ENCODE measurements at places on chromosomes 3 and 15.
A peak's percentile ranks its signal among the peaks of the same experiment; 100 is the strongest.

GRCh38 chr3:190260301-190260700, 61.9 kb downstream of the CLDN1 start:
- DNase-seq: no peak

GRCh38 chr15:57943754-57944420, 121.6 kb downstream of the ALDH1A2 start:
- DNase-seq: no peak

- no peak for DNase-seq
Measured at GRCh38 chr3:165642761-165643420, 194.3 kb downstream of the BCHE start.

GRCh38 chr15:67085237-67085817, 19.9 kb downstream of the SMAD3 start:
- DNase-seq: no peak

DNA sequence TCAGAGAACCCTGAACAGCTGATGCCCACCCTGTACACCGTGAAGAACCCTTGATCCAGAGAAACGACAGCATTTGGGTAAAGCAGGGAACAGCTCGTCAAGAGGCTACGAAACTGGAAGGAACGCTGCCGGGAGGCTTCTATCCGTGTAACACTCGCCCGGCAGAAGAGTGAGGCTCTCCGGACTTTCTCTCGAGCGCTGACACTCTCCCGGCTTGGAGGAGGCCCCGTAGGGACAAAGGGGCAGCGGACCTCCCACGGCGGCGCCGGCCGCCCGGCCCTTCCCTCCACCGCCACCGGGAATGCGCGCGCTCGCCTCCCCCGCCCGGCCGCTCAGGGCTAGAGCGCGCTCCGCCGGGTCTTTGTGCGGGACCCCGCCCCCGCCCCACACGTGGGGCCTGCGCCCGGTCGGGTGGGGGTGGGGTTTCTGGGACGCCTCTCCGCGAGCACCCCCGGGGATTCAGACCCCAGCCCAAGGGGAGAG, 1.7 kb downstream of the HYAL2 start:
- DNase-seq: peak; percentile 40

- DNase-seq: no peak
Measured at GRCh38 chr3:182583545-182583944, 209.8 kb upstream of the ATP11B start.

DNA sequence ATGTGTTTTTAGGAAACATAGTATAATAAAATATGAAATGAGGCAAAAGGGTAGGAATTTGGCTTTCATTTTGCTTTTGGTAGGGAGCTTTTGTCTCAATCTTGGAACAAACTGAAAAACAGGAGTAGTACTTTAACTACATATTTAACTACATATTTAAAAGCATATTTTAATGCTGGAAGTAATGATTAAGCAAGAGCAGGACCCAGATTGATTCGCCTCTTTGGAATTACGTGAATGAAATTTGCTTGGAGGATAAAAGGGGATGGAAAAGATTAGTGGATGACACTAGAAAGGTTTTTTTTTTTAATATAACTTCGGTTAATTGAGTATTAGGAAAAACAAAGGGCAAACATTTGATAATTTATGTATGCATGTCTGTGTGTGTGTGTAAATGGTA, 11.2 kb upstream of the TMEM212 start:
- DNase-seq: no peak

GRCh38 chr3:178778589-178778988, 242.4 kb downstream of the KCNMB2 start:
- DNase-seq: no peak

- DNase-seq: no peak
Measured at GRCh38 chr15:60364612-60364924, 33.2 kb downstream of the ANXA2 start.

GRCh38 chr3:194962056-194962455, 276.4 kb downstream of the FAM43A start:
- DNase-seq: no peak

DNA sequence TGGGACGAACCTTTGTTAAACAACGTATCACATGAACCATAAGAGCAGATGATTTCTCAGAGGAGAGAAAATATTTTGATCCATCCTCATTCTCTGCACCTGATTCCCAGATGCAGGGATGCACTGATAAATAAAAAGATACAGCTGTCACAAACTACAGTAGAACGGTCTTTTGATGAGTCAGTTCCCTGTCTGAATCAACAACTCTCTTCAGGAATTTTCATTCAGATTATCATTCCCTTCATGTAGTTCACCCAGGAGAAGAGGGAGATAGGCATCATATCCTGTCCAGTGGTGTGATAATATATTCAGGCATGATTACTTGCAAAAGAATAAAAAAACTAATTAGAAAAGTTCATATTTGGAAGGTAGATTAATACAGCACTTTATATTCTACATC, 521.5 kb downstream of the PYDC2 start:
- DNase-seq: no peak

DNA sequence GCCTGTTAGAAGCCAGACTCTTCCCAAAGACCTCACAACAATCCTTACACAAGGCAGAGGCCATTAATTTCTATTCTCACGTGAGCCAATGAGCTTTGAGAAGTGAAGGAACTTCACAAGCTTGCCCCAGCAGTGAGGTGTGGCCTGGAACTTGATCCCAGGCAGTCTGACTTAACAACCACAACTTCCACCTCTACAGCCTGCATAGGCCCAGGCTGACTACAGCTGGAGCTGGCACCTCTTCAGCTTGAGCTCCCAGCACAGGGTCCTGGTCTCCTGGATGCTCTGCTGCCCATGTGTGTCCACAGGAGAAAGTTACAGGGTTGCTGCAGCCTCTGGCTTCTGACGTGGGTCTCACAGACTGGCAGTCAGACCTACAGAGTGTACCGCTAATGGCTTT, 111.0 kb downstream of the ERC2 start:
- no peak for DNase-seq

- DNase-seq: no peak
Measured at GRCh38 chr3:64259636-64260035, 34.4 kb upstream of the PRICKLE2 start.

GRCh38 chr3:118554148-118554838, 480.4 kb downstream of the IGSF11 start:
- no peak for DNase-seq

- DNase-seq: no peak
Measured at GRCh38 chr15:40259021-40259420, 20.2 kb downstream of the PAK6 start.

DNA sequence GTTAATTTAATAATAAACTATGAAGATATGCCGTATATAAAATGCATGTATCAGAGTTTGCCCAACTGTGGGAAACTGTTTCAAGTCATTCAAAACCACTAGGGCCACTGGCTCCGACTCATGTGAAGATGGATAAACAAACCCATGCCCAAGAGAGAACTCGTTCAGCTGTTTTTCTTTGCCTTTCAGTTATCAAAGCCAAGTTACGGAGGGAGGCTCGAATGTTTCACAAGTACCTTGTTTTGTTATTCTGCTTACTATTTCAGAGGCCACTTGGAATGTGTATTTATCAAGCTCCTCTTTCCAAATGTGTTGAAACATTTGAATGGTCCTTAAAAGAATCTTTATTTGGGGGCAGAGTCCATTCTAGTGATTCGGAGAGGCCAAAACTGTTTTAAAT, 82.1 kb downstream of the DUT start:
- no peak for DNase-seq
